ENCODE measurements at places on chromosomes 5 and 9.

DNA sequence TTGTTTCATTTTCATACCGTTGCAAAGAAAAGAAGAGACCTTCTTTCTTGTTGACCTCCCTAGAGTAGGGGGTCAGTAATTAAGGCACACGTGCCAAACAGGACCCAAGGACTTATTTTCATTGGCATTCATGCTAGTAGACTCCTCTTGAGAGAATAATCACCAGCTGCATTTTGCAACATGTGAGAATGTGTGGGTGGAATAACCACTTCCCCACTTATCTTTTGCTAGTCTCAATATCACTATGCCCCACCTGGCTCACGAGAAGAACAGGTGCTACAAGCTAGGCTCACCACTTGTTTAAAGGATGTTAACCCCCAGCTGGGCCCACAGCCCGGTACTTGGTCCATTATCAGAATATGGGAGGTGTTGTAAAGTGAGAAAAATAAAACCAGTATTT lies 460.7 kb upstream of the MEF2C start:
- DNase-seq, result no peak

- no peak for DNase-seq
Measured at GRCh38 chr9:135989157-135989556, 28.0 kb upstream of the UBAC1 start.

DNA sequence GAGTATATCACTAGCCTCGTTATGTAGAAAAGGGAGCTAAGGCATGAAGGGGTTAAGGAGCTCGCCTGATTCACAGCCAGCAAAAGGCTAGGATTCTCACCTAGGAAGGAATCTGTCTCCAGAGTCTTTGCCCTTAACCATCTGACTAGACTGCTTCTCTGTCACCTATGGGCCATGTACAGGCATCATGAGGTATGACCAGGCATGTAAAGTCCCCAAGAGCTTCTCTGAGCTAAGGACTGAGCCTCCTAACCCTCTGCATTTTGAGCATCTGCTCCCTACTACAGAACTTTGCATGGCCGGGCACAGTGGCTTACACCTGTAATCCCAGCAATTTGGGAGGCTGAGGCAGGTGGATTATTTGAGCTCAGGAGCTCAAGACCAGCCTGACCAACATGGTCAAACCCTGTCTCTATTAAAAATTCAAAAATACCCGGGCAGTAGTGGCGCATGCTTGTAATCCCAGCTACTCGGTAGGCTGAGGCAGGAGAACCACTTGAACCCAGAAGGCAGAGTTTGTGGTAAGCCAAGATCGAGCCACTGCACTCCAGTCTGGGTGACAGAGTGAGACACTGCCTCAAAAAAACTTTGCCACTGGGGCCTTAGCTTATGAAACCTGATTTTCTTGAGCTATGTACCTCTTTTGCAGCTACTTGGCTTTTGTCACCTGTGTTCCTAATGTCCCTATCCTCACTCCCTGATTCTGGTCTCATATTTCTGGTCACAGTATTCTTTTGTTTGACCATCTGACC lies 33.2 kb upstream of the IL7R start:
- DNase-seq, result no peak

DNA sequence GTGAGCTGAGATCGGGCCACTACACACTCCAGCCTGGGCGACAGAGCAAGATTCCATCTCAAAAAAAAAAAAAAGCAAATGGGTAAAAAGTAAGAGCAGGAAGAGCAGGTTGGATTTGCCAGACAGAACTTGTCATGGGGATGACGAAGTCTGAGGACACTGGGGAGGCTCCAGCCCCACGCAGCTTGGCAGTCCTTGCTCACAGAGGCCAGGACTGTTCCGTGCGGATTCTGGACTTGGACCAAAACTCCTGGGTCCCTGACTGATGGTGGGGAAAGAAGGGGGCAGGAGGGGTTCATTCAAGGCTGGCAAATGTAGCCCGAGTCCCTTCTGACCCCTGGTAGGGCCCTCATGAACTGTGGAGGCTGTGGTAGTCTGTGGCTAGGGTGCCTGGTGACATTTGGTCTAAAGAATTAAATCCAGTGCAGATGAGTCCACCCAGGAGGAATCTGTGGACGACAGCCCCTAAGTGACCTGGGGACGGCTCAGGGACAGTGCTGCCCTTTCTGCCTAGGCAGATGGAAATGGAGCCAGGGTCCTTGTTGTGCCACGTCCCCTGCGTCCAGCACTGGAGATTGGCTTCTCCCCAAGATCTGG lies 3.1 kb downstream of the FGD3 start:
- no peak for DNase-seq

- peak; percentile 22 for DNase-seq
Measured at GRCh38 chr5:72210888-72211678, 103.8 kb downstream of the MAP1B start.

DNA sequence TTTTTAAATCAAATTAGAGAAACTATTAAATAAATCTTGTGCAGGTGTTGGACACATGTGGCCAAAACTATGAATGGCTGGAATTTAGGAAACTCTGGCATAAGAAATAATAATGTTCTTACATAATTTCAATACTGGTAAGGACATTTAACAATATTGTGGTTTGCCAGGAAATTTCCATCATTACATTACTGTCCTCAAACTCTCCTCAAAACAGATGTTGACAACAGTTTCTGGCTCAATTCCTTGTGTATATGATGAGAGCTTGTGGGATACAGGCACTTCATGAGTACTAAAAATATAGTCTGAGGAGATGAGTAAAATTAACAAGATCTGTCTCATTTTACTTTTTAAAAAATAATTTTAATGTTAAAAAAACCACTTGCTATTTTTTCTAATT lies 27.9 kb downstream of the MCTP1 start:
- DNase-seq, result no peak

GRCh38 chr9:95333426-95333825 lies 15.9 kb upstream of the FANCC start:
- DNase-seq, result no peak

GRCh38 chr5:146717951-146718350 lies 160.6 kb downstream of the PPP2R2B start:
- DNase-seq, result no peak

DNA sequence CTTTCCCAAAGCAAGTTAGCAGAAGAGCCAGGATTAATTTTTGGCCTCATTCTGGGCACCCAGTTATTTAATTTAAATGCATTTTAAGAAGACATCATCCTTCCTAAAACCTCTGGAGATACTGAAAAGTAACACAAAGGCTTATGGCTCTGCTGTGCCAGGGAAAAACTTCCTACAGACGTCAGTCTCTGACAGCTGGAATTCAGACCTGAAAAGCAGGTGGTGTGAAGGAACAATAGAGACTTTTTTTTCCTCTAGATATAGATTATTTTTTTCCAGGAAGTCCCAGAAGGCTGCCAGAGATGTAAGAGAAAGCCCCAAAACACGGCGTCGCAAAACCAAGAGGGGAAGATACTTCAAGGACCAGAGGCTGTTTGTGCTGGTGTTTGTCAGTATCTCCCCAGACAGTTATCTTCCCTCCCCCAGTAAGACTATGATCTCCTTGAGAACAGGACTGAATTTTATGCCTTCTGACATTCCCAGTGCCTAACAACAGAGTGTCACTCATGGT lies 88.7 kb upstream of the RASEF start:
- no peak for DNase-seq

DNA sequence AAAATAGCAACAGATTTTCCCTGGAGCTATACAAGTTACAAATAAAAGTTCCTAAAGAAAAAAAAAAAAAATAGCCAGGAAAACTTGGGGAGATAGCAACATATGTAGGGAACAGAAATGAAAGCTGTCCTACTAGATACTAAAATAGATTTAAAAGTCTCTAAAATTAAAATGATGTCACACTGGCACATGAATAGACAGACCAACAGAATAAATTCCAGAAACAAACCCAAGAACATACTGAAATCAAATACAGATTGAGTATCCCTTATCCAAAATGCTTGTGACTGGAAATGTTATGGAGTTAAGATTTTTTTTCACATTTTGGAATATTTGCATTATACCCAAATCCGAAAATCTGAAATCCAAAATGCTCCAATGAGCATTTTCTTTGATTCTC lies 23.8 kb downstream of the GOLPH3 start:
- no peak for DNase-seq

- no peak for DNase-seq
Measured at GRCh38 chr5:168578006-168578405, 1.2 kb downstream of the PANK3 start.

DNA sequence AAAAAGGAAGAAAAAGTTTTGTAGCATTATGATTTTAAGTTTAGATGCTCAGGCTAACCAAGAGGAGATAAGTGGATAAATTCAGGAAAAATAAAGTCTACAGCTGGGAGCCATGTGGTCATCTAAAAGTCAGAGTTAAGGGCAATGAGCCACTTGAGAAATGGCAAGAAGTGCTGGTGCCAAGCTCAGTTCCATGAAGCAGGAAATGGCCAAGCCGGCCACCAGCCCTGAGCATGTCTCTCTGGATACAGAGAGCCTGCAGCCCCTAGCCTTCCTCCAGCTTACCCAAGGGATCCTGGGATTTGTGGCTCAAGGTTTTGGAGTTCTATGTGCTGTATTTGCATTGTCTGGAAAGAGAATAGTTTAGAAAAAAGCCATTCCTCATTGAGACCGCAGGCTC lies 12.2 kb upstream of the S1PR3 start:
- DNase-seq, result no peak

GRCh38 chr5:139671096-139671841 lies 23.1 kb downstream of the CXXC5 start:
- DNase-seq, result no peak

DNA sequence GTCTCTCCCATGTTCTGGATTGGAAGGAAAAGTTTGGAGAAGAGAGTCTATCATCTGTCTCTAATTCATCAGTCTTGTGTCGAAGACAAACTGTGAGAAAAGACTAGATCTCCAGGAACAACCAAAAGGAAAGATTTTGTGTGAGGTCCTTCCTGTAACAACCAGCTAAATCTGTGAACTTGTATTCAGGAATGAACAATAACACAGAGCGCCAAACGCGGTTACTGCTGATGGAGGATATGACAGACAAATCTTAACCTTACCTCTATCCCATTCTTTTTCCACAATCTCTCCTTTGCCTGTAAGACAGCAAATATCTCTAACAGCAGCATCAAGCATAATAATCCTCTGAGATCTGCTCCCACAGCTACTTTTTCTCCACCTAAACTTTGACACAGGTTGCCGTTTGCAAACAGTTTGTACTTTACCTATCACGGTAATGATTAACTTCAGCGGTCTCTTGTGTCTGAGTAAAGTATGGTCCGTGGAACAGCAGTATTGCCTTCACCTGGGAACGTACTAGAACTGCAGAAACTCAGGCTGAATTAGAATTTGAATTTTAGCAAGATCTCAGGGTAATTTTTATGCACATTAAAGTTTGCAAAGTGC lies 387.6 kb downstream of the ELAVL2 start:
- no peak for DNase-seq

GRCh38 chr9:96129747-96130146 lies 172.2 kb downstream of the HSD17B3 start:
- DNase-seq, result no peak

GRCh38 chr9:114452219-114453165 lies 52.8 kb downstream of the WHRN start:
- no peak for DNase-seq

- DNase-seq, result no peak
Measured at GRCh38 chr5:172644266-172644665, 3.2 kb downstream of the NEURL1B start.

- DNase-seq, result no peak
Measured at GRCh38 chr9:69028754-69029153, 6.8 kb upstream of the FXN start.

GRCh38 chr5:72379936-72380335 lies 59.8 kb downstream of the PTCD2 start:
- no peak for DNase-seq

GRCh38 chr5:35996076-35996475 lies 4.9 kb upstream of the UGT3A1 start:
- DNase-seq, result no peak

DNA sequence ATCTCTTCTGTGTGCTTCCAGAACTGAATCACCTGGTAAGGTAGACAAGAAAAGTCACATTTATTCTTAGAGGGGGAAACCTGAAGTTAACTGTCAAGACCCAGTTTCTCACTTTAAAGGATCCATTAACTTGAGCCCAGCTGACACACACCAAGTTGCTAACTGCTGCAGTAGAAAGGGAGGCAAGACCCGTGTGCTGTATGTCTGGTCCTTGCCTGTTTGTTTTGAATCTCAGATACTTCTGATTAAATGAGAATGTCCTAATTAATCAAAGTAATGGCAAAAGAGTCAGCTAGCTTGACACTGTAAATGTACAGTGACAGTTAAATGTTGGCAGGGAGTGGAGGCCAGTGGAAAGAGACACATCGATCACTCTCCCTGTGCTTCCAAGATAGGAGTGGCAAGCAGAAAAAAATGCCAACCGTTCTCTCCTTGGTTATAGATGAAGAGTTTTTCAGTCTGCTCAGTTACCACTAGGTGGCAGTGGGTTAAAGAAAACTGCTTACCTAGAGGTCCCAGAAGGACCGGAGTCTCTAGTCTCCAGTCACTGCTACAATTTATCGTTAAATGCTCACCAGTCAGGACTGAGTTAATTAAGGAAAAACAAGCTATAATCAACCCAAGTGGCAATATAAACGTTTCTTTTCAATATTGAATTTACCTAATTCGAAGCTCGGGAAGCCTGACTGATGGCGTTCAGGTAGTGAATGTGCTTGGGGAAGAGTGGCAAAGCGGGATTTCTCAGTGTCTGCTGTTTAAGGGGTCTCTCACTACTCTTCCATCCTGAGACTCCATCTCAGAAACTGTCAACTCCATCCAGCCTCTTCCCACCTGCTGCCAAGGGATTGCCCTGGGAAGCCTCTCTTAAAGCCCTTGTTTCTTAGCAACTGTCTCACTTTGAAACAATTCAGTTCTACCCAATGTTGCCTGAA lies 18.4 kb downstream of the LSM11 start:
- no peak for DNase-seq
